ENCODE measurements at places on chromosomes 7 and 10. TPM values are rescaled to one million over a fixed set of nuclear protein-coding genes. Genes with fewer than 3 reads are reported as not detected.

DNA sequence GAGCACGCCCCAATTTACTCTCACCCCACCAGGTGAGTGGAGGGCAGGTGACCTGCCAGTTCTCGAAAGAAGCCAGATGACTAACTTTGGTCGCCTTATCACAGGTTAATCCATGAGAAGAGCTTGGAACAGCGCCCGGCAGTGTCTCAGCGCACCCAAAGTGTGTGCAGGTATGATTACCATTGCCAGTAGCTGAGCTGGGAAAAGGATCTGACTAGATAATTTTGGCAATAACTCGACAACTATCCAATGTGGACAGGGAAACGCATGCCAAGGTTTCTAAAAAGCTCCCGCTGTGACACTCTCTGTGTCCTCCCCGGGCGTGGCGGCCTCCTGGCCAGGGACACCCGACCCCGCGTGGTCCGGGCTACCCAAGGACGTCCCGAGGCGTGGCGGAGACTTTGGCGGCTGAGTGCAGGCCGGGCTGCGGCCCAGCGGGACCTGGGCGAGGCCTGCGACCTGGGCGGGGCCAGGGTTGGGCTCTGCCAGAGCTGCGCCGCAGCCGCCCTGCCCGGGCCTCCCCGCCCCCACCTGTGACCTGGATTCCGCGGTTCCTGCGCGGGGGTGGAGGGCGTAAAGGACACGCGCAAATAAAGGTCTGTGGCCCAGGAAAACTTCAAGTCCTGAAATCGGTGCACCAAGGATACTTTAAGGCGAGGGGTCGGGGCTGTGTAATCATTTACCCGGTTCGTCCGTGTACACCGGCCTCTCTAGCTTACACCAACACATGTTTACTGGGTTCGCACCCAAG, 13.7 kb upstream of the WAPL start:
- DNase-seq, result no peak

DNA sequence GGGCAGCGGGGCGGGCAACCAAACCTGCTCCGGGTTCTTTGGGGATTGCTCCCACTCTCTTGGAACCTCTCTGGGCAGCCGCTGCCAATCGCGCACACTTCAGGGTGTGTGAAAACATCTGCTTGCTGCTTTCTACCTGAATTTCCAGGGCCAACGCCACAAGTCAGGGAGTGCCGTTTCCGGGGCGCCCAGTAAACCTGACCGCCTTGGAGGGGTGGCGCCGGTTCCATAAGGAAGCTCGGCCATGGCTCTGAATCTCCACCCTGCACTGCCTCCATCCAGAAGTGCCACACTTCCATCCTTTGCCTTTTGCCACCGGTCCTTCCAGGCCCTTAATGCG, 679 bp upstream of the AFAP1L2 start:
- DNase-seq, result no peak

GRCh38 chr7:64509583-64509982, 53.3 kb downstream of the ZNF680 start:
- DNase-seq, result no peak

The PRF1 gene
- total RNA-seq, result not detected

The FGF8 gene
- not detected for total RNA-seq

DNA sequence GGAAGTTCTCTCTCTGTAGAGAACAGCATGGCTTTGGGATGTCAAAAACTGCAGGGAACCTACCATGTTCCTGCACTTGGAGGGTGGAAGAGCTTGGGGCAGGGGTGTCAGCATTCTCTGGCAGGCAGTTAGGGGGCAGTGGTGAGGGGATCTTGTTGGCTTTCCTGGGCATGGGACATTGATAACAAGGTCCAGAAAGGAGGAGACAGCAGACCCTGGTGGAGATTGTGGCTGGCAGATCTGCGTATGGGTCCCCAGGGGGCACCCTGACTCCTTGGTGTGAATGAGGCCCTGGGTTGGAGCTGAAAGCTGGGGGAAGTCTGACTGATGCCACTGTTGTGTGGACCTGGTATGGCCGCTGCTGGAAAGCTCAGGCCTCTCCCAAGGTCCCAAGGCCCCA, 22.9 kb upstream of the CAMK2B start:
- no peak for DNase-seq

GRCh38 chr10:29142516-29143314, 146.2 kb upstream of the LYZL1 start:
- DNase-seq, result no peak

GRCh38 chr10:101693651-101693977, 1.4 kb downstream of the FBXW4 start:
- DNase-seq, result no peak

The MMP21 gene
- total RNA-seq, result not detected

DNA sequence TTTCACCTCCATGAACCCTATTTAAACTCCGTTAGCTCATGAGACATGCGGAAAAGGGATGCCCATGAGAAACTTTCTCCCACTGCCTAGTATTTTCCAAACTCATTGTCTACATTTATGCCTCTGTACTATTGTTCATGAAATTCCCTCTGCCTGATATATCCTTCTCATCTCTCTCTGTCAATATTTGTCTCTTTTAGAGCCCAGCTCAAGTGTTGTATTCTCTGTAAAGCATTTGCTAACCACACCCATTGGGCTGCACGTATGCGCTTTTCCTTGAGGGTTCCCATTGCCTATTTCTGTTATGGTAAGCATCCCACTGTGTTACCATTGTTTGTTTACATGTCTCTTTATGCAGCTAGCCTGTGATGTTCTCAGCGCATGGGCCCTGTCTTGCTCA, 211.4 kb downstream of the MDFIC start:
- no peak for DNase-seq

GRCh38 chr7:754531-755412, 27.7 kb upstream of the PRKAR1B start:
- DNase-seq, result no peak

The KLF14 gene
- total RNA-seq, result 0.14 TPM

GRCh38 chr7:157457355-157458253, 120.8 kb downstream of the DNAJB6 start:
- no peak for DNase-seq

The STK32C gene
- 13.0 TPM for total RNA-seq

The TRIM74 gene
- not detected for total RNA-seq

GRCh38 chr10:65183236-65183635, 1662.0 kb downstream of the REEP3 start:
- DNase-seq, result no peak

DNA sequence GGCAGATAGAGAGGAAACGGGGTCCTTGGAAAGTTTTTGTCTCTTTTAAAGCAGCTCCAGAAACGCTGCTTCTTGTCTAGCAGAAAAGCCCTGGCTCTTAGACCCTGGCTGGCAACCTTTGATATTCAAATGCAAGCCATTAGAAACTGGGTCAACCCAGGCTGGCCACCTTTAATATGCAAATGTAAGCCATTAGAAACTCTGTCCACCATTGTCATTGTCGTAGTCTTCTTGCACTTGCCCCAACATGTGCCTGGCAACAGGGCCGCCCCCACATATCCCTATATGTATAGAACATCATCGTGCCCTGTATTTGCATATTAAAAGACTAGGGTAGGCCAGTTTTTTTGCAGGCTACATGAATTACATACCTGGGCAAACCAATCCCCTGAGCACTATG, 621.3 kb upstream of the DPP6 start:
- no peak for DNase-seq

The SLC26A3 gene
- total RNA-seq, result not detected

The ECHDC3 gene
- 26.3 TPM for total RNA-seq

Data from epithelial cell of proximal tubule (primary cell).